ENCODE measurements at places on chromosomes 12 and 14.

DNA sequence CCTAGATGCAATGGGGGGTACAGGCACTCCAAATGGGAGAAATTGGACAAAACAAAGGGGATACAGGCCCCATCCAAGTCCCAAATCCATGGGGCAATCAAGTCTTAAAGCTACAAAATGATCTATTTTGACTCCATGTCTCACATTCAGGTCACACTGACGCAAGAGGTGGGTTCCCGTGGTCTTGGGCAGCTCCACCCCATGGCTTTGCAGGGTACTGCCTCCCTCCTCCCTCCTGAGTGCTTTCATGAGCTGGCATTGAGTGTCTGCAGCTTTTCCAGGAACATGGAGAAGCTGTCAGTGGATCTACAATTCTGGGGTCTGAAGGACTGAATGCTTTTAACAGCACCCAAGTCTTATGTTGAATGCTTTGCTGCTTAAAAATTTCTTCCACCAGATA lies 274.5 kb upstream of the LRIG3 start:
- H3K27ac ChIP-seq: no peak overlapping the region
- no peak for DNase-seq
- no peaks in the 10 kb centered on the region for H3K4me1 ChIP-seq
- no peak overlapping the region for H3K4me3 ChIP-seq
- H3K36me3 ChIP-seq: no peaks in the 10 kb centered on the region
- no peaks in the 10 kb centered on the region for H3K27me3 ChIP-seq

DNA sequence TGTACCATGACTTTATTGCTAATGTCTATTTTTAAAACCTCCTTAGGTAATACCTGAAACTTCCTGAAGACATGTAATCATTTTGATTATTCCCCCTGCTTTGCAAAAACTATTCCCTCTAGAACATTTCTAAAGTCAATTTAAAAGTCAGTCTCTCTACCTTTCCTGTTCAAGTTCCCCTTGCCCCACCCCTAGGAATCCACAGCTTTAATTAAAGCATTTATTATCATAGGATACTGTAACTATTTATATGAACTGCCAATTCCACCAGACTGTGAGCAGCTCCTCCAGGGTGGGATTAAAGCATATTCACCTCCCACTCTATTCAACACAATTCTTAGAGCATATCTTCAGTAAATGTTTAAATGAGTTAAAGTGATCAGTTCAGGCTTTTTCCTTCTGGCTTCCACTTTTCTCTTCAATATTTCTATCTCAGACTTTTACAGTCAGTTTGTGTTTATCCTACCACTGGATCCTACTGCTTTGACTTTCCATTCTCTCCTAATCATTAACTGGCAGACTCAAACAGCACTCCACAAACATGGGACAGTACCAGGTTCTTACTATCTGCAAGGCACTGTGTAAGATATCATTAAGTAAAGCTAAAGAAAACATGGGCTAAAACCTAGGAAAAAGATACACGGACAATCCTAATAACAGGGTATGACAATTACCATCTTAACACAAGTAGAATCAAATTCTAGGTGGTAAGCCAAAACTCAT lies 39.1 kb downstream of the PTPN21 start:
- H3K36me3 ChIP-seq: peaks cover 6% of the 10 kb centered on the region
- DNase-seq: no peak
- no peaks in the 10 kb centered on the region for H3K27me3 ChIP-seq
- H3K27ac ChIP-seq: no peak overlapping the region

DNA sequence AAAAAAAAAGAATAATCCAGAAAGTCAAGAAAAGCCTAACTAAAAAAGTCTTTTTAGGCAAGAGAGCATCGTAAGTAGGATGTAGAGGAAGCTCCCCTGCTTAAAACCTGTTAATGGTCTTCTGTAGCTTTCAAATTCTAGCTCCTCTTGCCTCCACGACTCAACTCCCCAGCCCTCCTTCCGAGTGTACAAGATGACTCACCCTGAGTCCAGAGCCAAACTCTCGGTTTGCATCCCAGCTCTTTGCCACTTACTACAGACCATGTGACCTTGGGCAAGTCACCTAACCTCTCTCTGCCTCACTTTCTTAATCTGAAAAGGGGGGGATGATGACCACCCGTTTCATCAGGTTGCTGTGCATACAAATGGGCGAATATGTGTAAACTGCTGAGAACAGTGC lies 460.4 kb downstream of the DPF3 start:
- H3K36me3 ChIP-seq: no peaks in the 10 kb centered on the region
- no peak overlapping the region for H3K4me3 ChIP-seq
- peaks cover 6% of the 10 kb centered on the region for H3K4me1 ChIP-seq
- H3K27me3 ChIP-seq: peaks cover 1% of the 10 kb centered on the region
- DNase-seq: no peak

GRCh38 chr12:94157981-94158411 lies 9.6 kb downstream of the PLXNC1 start:
- DNase-seq: no peak
- no peaks in the 10 kb centered on the region for H3K36me3 ChIP-seq
- H3K4me1 ChIP-seq: no peaks in the 10 kb centered on the region
- H3K27ac ChIP-seq: no peak overlapping the region
- H3K27me3 ChIP-seq: peaks cover 3% of the 10 kb centered on the region
- no peak overlapping the region for H3K4me3 ChIP-seq

GRCh38 chr14:61752626-61753025 lies 9.6 kb upstream of the SNAPC1 start:
- peaks cover 3% of the 10 kb centered on the region for H3K27me3 ChIP-seq
- H3K27ac ChIP-seq: no peak overlapping the region
- H3K4me1 ChIP-seq: peaks cover 2% of the 10 kb centered on the region
- no peak for DNase-seq

DNA sequence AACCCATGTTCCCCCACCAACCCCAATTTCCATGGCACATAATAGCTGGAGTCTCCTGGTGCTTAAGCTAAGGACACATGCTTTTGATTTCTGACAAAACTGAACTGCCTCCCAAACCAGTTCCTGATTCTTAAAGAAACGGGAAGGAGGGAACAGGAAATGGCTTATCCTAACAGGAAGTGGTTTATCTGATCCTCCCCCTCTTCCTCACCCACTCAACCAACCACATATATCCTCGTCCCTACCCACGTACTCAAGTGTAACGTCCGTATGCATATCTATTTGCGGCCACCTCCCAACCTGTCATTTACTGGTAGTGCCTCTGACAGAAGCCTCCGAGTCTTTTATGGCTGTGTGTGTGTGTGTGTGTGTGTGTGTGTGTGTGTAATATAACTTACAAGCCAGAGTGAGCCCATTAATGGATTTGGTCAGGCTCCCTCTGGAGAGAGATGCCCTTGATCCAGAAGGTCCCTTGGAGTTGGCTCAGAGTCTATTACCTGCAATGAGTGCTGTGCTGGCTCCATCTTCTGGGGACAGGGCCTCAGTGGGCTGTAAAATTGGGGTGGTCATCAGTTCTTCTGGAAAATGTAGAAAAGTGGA lies 7.7 kb downstream of the DAZAP2 start:
- H3K4me3 ChIP-seq: peak overlapping the region; percentile 76
- peak; percentile 24 for DNase-seq
- H3K27me3 ChIP-seq: peaks cover 11% of the 10 kb centered on the region
- H3K4me1 ChIP-seq: peaks cover 56% of the 10 kb centered on the region

- no peak overlapping the region for H3K27ac ChIP-seq
- no peak overlapping the region for H3K4me3 ChIP-seq
- peaks cover 3% of the 10 kb centered on the region for H3K27me3 ChIP-seq
- H3K4me1 ChIP-seq: no peaks in the 10 kb centered on the region
- DNase-seq: no peak
Measured at GRCh38 chr14:62776300-62776699, 269.0 kb downstream of the KCNH5 start.

DNA sequence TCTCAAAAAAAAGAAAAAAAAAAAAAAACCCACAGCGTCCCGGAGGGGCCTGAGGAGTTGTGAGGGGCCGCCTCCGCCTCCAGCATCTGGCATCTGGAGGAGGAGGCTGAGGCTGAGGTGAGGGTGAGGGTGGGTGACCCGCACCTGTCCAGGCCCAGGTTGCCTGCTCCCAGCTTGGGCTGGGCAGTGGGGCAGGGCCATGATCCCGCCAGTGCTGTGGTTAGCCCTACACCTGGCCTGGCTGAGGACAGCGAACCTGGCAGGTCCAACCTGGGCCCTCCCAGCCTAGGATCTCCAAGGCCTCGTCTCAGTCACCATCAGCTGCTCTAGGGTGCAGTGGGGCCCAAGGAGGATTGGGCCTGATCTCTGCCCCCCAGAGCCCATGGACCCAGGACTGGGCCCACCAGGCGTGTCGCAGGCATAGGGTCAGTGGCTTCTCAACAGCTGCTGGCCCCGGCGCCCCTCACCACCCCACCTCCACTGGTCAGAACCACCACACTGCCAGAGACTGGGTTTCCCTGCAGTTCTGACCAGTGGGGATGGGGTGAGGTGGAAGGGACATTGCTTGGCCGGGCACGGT lies 36.3 kb upstream of the RCOR1 start:
- DNase-seq: no peak
- H3K4me1 ChIP-seq: no peaks in the 10 kb centered on the region
- H3K4me3 ChIP-seq: no peak overlapping the region

DNA sequence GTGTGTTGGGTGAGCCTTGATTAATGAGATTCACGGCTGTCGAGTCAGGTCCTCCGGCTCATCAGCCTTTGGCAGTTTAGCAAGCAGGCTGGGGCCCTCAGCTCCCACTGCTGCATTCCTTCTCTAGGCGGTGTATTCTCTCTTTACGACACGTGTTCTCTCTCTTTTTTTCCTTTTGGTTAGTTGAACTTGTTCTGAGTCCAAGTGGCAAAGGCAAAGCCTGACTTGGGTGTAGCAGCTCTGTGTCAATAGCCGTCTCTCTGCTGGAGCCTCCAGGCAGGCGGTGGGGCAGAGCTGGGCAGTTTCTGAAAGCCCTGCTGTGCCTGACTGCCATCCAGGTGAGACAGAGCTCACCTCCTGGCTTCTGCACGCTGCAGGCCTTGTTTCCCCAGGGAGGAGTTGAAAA lies 46.6 kb downstream of the SUSD6 start:
- no peaks in the 10 kb centered on the region for H3K27me3 ChIP-seq
- H3K36me3 ChIP-seq: peaks cover 26% of the 10 kb centered on the region
- H3K27ac ChIP-seq: peak overlapping the region; percentile 19

DNA sequence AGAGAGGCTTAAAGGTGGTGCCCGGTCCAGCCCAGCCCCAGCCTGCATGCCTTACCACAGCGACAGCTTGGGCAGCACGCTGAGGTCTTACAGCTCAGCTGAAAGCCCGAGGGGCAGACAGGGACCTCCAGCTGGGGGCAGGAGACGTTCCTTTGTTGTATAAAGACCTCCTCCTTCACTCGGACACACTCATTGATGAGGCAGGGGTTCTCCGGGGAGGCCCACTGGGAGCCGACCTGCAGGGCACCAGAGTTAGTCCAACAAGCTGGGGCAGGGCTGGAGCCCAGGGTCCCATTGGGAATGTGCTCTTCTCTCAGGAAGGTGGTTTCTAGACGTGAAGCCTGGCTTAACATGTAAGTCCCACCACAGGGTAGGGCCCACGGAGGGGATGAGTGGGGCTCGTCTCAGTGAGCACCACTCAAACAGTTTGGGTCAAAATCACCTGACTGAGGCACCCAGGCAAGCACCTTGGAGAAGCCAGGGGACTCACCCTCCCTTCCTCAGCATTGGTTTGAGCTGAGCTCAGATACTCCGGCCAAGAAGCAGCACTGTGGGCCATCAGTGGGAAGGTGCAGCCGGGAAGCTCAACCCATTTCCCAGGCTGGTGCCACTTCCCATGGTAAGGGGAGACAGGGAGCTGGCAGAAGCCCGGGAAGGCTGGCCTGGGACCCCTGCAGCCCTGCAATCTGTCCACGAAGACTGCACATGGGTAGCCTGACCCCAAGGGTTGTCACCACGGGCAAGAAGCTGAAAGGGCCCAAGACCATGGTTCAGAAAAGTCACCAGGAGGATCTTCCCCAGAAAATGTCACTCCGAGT lies 24.3 kb upstream of the ANO2 start:
- no peak overlapping the region for H3K4me3 ChIP-seq
- H3K4me1 ChIP-seq: peaks cover 15% of the 10 kb centered on the region
- H3K36me3 ChIP-seq: peaks cover 8% of the 10 kb centered on the region

DNA sequence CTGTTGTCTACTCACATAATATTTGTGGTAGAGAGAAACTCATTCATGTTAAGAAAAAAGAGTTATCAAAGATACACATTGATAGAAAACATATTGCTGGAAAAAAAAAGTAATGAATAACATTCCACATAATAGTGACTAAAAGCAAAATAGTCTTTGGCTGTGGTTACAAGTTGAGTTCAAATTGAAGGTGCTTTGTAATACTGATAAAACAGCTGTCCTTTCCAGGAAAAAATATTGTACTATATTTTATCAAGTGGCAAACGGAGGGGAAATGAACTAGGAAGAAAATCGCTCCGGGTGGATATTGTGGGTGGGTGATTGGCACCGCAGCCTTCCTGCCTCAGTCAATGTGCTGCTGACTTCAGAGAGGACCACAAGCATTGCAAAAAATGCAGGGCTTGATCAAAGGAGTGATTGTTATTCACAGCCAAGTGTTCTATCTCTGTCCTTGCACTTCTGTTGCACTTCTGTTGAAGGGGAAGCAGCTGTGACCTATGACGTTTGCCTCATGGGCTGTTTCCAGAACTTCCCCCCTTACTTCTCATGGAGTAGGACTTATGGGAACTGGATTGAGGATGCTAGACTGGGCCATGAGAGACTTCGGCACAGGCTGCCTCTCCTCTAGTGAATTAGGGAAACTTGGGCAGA lies 114.4 kb downstream of the VRK1 start:
- H3K27ac ChIP-seq: no peak overlapping the region
- no peak overlapping the region for H3K4me3 ChIP-seq
- peaks cover 11% of the 10 kb centered on the region for H3K36me3 ChIP-seq
- DNase-seq: no peak
- H3K4me1 ChIP-seq: no peaks in the 10 kb centered on the region
- peaks cover 11% of the 10 kb centered on the region for H3K27me3 ChIP-seq

GRCh38 chr14:43243168-43243567 lies 1263.9 kb downstream of the FSCB start:
- no peak for DNase-seq
- H3K27me3 ChIP-seq: peaks cover 1% of the 10 kb centered on the region
- H3K36me3 ChIP-seq: no peaks in the 10 kb centered on the region
- no peak overlapping the region for H3K4me3 ChIP-seq
- no peak overlapping the region for H3K27ac ChIP-seq

GRCh38 chr14:21102521-21103410 lies 1.9 kb downstream of the TMEM253 start:
- peak overlapping the region; percentile 84 for H3K27ac ChIP-seq
- peak overlapping the region; percentile 91 for H3K4me3 ChIP-seq
- H3K36me3 ChIP-seq: peaks cover 4% of the 10 kb centered on the region
- no peak for DNase-seq

- no peaks in the 10 kb centered on the region for H3K27me3 ChIP-seq
- no peak overlapping the region for H3K27ac ChIP-seq
- no peak overlapping the region for H3K4me3 ChIP-seq
- peak; percentile 40 for DNase-seq
Measured at GRCh38 chr14:57182760-57183503, 85.8 kb downstream of the EXOC5 start.

DNA sequence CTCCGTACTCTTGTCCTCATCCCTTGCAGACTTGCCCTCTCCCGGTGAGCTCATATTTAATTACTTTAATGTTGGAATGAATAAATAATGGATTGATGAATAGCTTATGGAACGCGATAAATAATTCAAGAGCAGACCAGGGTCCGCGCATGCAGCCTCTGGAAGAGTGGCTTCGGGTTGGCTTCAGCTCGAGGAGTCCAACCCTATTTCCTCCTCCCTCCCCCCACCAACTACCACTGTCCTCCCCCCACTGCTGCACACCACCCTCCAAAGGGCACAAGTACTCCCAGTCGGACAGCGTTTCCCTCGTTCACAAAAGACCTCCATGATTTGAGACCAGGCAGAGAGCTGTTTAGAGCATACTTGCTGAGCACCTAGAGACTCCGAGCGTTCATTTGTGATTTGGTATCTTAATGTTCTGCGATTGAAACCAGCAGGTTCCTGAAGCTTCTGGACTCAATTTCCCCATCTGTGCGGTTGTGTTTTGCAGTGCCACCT lies 647 bp upstream of the SIX1 start:
- H3K4me1 ChIP-seq: peaks cover 53% of the 10 kb centered on the region
- no peak overlapping the region for H3K27ac ChIP-seq
- peaks cover 6% of the 10 kb centered on the region for H3K36me3 ChIP-seq
- peak overlapping the region; percentile 79 for H3K4me3 ChIP-seq
- no peak for DNase-seq

All from endothelial cell (in vitro differentiated cells).